ENCODE measurements at places on chromosomes 2 and 18.

GRCh38 chr2:219569635-219570034 is 1.7 kb downstream of the OBSL1 start:
- DNase-seq: no peak

DNA sequence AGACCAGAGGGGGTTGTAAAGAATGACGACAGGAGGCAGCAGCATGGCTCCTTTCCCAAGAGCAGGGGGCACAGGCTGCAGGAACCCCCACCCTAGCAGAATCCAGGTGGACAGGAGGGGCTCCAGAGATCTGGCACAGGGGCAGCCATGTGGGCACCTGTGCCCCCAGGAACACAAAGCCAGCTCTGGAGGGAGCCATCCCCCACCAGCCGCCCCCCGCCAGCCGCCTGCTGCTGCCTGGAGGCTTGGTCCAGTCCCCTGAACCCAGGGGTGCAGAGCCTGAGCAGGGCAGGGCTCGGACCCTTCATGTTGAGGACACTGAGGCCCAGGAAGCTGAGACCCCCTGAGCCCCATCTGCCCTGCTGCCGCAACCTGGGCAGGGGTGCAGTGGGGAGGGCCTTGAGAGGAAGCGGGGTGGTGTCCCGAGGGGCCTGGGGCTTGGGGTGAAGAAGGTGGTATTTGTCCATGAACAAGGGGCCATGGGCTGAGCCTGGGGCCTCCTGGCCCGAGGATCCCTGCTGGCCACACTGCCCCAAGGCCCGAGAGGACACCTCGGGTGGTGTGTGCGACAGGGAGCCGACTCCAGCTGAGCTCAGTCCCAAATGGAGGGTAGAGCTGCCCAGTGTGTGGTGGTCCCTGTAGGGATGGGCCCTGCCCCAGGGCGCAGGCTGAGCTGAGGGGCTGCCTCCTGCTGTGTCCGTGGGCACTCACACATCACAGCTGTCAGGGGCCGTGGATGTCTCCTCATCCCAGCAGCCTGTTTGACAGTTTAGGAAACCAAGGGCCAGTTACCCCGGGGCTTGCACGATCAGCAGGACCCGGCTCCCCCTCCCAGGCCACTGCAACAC is 39.8 kb upstream of the SNED1 start:
- DNase-seq: no peak

- no peak for DNase-seq
Measured at GRCh38 chr2:161005170-161005569, 155.1 kb upstream of the TANK start.

GRCh38 chr18:36200354-36200771 is 13.1 kb downstream of the MOCOS start:
- no peak for DNase-seq

GRCh38 chr18:48541026-48541746 is 2.4 kb downstream of the CTIF start:
- no peak for DNase-seq

DNA sequence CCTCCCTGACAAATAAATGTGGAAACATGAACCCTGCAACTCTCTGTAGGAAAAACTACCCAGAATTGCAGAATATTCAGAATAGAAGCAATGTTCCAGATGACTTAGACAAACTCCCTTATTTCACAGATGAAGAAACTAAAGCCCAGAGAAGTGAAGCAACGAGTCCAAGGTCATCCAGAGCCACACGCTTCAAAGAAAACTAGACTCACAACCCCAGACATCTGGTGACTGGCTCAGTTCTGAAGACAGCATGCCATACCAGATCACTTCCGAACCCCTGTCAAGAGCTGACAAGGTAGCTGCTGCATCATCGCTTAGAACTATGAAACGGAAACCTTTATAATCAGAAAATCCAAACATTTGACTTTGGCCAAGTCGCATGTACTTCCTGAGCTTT is 101.3 kb downstream of the PID1 start:
- no peak for DNase-seq

GRCh38 chr2:144414324-144414845 is 105.5 kb downstream of the ZEB2 start:
- DNase-seq: no peak

DNA sequence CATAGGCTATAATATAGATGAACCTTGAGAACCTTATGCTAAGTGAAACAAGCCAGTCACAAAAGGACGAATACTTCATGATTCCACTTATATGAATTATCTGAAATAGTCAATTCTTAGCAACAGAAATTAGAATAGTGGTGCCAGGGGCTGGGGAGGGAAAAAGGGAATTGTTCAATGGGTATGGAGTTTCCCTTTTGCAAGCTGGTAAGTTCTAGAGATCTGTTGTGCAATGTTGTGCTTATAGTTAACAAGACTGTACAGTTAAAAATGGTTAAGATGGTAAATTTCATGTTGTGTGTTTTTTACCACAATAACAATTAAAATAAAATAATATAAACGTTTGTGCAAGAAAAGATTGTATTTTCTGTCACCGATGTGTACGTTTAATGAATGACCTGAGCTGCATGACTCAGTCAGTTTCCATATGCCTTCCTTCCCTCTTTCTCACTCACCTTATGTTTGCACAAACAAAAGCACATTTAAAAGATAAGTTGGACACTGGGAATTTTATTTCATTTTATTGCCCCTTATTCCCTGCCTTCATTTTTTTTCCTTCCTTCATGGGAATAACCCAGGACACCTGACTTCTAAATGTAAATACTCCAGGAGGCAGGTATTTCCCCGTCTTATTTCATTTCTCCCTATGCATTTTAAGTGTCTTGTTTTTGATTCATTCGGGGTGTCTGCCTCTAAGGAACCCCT is 143.7 kb upstream of the TTC39C start:
- no peak for DNase-seq
